ENCODE measurements at places on chromosomes 3 and 15.

DNA sequence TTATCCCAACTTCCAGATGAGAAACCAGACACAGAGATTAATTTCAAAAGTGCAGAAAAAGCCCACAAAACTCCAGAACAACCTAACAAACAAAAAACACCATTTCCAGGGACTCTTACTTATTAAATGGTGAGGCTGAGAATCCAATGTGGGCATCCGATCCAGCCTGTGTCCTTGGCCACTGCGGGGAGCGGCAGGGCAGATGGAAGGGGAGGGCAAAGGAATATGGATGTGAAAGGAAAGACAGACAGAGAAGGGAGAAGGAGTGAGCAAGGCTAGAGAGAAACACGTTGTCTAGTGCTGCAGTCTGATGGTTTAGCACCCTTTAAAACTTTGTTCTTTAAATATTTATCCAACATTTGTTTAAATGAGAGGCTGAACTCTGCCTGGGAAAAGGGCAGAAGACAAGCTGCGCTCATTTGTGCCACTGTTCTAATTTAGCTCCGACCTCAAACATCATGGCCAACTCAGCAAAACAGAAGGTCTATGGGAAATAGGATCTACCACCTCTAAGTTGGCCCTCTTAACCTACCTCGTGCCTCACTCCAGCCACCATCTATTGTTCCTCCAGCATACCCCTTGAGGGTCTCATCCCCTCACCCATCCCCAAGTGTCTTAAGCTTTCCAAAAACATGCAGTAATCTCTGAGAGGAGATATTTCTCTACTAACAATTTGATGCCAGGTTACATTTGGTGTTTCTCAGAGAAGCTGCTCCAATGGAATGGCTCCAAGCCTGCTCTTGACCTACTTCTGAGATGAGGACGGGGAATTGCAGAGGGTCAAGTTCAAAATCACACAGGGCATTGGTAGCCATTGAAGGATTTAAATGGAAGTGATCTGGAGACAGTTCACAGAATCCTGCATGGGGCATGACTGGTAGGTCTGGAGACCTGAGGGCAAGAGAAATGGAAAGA is 77.4 kb downstream of the CD47 start:
- no peak for DNase-seq

DNA sequence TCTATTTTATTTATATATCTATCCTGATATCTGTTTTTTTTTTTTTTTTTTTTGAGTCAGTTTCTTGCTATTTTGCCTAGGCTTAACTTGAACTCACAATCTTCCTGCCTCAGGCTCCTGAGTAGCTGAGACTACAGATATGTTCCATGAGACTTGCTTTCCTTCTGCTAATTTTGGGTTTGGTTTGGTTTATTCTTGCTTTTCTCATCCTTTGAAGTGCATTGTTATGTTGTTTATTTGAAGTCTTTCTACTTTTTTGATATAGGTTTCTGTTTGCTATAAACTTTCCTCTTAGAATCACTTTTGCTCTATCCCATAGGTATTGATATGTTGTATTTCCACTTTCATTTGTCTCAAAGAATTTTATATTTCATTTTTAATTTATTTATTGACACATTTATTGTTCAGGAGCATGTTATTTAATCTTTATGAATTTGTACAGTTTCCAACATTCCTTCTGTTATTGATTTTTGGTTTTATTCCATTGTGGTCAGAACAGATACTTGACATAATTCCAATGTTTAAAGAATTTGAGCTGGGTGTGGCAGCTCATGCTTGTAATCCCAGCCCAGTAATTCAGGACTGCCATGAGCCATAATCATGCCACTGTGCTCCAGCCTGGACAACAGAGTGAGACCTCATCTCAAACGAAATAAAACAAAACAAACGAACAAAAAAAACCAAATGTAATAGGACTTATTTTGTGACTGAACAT is 62.3 kb upstream of the PLSCR4 start:
- no peak for DNase-seq

DNA sequence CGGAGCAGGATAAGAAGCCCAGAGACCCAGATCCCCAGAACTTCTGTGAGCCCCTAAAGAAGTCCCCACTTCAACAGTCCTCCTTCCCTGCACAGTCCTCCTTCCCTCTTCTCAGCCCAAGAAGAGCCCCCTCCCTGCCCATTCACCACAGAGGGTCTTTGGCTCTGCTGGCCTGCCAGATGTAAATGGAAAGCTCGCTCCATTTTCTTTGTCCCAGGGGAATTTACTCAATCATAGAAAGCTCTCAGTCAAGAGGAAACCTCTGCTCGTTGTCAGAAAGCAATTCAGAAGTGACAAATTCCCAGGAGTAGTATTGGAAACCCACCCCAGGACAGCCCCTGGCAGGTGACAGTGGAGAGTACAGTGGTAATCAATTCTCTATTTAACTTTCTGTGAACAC is 105.5 kb upstream of the SMAD3 start:
- no peak for DNase-seq

- no peak for DNase-seq
Measured at GRCh38 chr3:34998902-34999301, 640.4 kb upstream of the ARPP21 start.
